Neural crest cell (in vitro differentiated cells): ENCODE measurements at places on chromosomes 2 and 18. TPM values are rescaled to one million over a fixed set of nuclear protein-coding genes. Genes with fewer than 3 reads are reported as not detected.

Gene TMEM178A
- total RNA-seq: 12.0 and 12.3 TPM in 2 replicates

Gene SNTG2
- total RNA-seq: 0.36 and 0.47 TPM in 2 replicates

Gene UPP2
- not detected in 2 replicates for total RNA-seq

GRCh38 chr2:216335252-216335651 lies 37.0 kb downstream of the MARCHF4 start:
- H3K27ac ChIP-seq: no peak overlapping the region
- H3K4me3 ChIP-seq: no peak overlapping the region
- DNase-seq: no peak
- H3K36me3 ChIP-seq: no peaks in the 10 kb centered on the region

DNA sequence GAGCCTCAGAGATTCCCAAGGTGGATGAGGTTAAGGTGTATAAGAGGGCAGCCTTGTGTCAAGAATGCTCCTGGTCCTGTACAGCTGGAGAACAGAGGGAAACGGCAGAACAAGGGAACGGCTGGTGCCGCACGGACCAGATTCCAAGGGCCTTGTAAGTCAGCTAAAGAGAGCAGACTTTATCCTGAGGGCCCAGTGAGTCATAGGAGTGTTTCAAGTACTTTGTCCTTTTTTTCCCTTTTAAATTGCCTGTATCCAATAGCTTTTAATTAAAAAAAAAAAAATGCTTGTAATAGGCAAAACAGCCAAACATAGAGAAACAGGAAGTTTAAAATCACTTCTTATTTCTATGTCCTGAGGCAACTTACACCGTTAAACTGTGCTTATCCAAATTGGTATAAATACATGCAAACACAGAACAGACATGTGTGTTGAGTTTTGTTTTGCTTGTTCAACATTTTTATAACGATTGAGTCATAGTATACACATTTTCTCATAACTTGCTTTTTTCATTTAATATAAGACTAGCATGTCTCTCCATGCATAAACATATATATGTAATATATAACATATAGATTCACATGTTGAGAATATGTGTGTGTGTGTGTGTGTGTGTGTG lies 42.1 kb upstream of the EVA1A start:
- no peaks in the 10 kb centered on the region for H3K27me3 ChIP-seq
- no peak for DNase-seq
- H3K27ac ChIP-seq: no peak overlapping the region
- no peak overlapping the region for H3K4me3 ChIP-seq

Gene FAM237A
- total RNA-seq: not detected in 2 replicates

DNA sequence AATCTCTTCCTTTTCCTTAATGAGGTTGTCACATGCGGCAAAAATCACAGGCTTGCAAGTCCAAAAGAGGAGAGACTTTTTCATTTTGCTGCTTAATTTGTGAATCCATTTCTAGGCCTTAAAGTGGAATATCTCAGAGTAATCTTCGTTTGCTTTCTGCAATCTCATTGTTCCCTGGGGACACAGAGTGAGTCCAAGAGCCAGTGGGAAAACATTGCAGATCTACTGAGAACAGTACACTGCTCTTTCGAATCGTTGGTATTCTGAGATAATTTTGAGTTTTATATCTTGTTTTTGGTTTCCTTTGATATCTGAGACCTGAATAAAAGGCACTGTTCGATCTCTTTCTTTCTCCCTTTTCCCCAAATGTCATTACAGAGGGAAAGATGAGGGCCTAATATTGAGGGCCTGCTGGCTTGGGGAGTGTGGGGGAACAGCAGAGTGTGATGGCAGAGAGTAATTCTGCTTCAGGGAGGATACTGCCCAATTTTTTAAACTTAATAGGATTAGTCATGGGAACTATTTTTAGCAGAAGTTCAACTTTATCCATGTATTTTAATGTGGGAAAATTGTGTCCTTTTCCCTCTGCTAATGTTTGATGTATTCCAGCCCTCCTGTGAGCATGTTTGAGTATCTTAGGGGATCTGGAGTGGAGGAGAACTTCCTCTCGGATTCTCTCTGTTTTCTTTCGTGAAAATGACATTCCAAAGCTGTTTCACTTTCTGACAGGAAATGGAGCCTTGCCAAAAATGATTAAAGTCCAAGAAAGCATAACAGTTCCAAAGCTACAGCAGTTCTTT lies 418.2 kb upstream of the ZEB2 start:
- H3K27ac ChIP-seq: peak overlapping the region; percentile 86
- H3K4me1 ChIP-seq: peaks cover 54% of the 10 kb centered on the region
- H3K4me3 ChIP-seq: no peak overlapping the region

- no peak for DNase-seq
- no peaks in the 10 kb centered on the region for H3K27me3 ChIP-seq
- peaks cover 13% of the 10 kb centered on the region for H3K4me1 ChIP-seq
- no peak overlapping the region for H3K4me3 ChIP-seq
- H3K36me3 ChIP-seq: peaks cover 7% of the 10 kb centered on the region
- peak overlapping the region; percentile 46 for H3K27ac ChIP-seq
Observed at GRCh38 chr2:24886691-24887304, 33.2 kb downstream of the ADCY3 start.

- no peak overlapping the region for H3K27ac ChIP-seq
- no peaks in the 10 kb centered on the region for H3K36me3 ChIP-seq
- no peak for DNase-seq
- peaks cover 38% of the 10 kb centered on the region for H3K4me1 ChIP-seq
Observed at GRCh38 chr18:65749841-65750240, 971 bp upstream of the CDH7 start.

- H3K36me3 ChIP-seq: no peaks in the 10 kb centered on the region
- no peak overlapping the region for H3K4me3 ChIP-seq
- H3K4me1 ChIP-seq: no peaks in the 10 kb centered on the region
- H3K27ac ChIP-seq: no peak overlapping the region
Observed at GRCh38 chr18:38019292-38019691, 453.7 kb upstream of the CELF4 start.

GRCh38 chr2:160267022-160267421 lies 67.0 kb upstream of the ITGB6 start:
- H3K4me3 ChIP-seq: no peak overlapping the region
- no peaks in the 10 kb centered on the region for H3K27me3 ChIP-seq
- peaks cover 18% of the 10 kb centered on the region for H3K4me1 ChIP-seq
- DNase-seq: no peak
- no peaks in the 10 kb centered on the region for H3K36me3 ChIP-seq

Gene C2orf68
- total RNA-seq: 50.4 and 53.7 TPM in 2 replicates

- no peak for DNase-seq
- H3K27me3 ChIP-seq: peaks cover 12% of the 10 kb centered on the region
- peaks cover 10% of the 10 kb centered on the region for H3K4me1 ChIP-seq
- no peak overlapping the region for H3K27ac ChIP-seq
- no peaks in the 10 kb centered on the region for H3K36me3 ChIP-seq
Observed at GRCh38 chr2:175478096-175478768, 296.7 kb upstream of the ATP5MC3 start.

Gene CFAP53
- 0.54 and 0.84 TPM in 2 replicates for total RNA-seq

DNA sequence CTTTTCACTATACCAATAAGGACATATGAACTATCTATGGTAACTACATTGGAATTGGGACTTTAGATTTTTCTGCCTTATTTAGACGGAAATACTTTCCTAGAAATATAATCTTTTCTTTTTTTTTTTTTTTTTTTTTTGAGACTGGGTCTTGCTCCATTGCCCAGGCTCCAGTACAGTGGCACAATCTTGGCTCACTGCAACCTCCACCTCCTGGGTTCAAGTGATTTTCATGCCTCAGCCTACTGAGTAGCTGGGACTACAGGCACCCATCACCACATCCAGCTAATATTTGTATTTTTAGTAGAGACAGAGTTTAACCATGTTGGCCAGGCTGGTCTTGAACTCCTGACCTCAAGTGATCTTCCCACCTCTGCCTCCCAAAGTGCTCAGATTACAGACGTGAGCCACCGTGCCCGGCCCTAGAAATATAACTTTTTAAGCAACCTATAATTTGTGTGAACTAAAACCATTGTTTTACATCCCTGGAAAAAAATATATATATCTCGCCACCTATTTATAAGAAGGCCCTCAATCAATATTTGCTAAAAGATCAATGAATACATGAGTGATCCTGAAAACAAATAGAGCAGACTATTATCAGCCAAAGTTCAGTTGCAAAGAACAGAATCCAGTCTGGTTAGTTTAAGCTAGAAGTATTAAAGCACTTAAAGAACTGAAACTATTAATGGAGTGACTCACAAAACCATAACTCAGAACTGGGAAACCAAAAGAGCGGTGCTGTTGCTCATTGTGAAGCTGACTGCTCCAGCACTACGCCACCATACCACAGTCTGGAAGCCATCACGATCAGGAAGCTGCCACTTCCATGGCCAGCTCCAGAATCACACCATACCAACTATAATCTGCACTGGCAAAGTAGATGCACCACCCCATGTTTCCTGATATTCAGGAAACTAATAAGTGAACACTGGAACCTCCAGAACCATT lies 8.4 kb upstream of the HNRNPLL start:
- no peaks in the 10 kb centered on the region for H3K27me3 ChIP-seq
- no peak for DNase-seq
- no peak overlapping the region for H3K4me3 ChIP-seq
- H3K27ac ChIP-seq: no peak overlapping the region
- peaks cover 4% of the 10 kb centered on the region for H3K4me1 ChIP-seq

DNA sequence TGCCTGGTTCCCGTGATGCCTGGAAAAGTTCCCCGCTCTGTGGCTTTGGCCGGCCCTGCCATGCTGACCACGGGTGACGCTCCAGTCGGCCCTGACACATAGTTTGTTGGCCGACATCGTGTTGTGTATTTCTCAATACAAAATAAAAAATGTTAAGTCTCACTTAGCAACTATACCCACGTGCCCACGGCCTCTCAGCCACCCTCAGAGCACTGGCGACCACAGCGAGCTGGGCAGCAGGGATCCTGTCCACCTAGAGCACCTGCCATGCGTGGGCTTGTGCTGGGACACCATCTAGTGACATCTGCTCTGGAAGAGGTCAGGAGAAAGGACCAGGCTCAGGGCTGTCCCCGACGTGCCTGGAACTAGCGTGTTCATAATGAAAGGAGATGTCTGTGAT lies 261.7 kb downstream of the HDAC4 start:
- H3K36me3 ChIP-seq: peaks cover 23% of the 10 kb centered on the region
- H3K27me3 ChIP-seq: no peaks in the 10 kb centered on the region
- H3K27ac ChIP-seq: peak overlapping the region; percentile 28

Gene SPDYA
- 1.1 and 1.3 TPM in 2 replicates for total RNA-seq

- peaks cover 6% of the 10 kb centered on the region for H3K36me3 ChIP-seq
- no peaks in the 10 kb centered on the region for H3K27me3 ChIP-seq
- H3K27ac ChIP-seq: no peak overlapping the region
Observed at GRCh38 chr18:80171054-80171872, 62.2 kb downstream of the ADNP2 start.

Gene SERPINB10
- not detected in 2 replicates for total RNA-seq

Gene LAMA3
- total RNA-seq: 0.25 and 0.35 TPM in 2 replicates

DNA sequence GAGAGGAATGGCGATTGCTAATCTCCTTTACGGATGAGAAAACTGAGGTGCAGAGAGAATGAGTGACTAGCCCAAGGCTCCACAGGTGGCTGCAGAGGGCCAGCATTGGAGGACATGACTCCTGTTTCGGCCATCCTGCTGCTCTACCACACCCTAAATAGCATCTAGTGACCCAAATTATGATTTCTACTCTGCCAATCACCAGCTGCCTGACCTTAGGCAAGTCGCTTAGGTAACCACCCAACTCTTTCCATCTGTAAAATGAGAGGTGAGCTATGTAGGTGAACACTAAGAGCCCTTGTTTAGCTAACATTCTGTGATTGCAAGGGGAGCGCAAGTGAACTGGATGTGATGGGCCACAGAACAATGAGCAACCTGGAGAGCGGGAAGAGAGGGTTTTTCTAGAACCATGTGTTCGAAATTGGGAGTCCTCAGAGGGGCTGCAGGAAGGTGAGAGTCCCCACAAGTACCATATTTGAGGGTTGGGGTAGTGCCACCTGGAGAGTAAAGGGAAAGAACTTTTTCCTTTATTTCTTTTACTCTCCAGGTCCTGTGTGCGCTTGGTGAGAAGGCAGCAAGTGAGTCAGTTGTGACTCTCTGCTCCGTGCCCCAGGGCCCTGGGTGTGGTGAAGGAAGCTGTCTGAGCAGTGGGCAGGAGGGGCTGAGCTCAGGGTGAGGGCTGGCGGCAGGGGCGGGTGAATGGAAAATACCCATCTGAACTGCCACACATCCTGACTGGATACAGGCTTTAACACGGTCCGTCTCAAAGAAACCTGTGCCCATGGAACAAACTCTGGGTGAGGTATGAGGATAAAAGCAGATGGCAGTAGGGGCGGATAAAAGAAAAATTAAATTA lies 2.4 kb downstream of the CYP27C1 start:
- H3K4me1 ChIP-seq: peaks cover 22% of the 10 kb centered on the region
- H3K36me3 ChIP-seq: peaks cover 7% of the 10 kb centered on the region
- peaks cover 8% of the 10 kb centered on the region for H3K27me3 ChIP-seq
- no peak overlapping the region for H3K27ac ChIP-seq
- no peak for DNase-seq

GRCh38 chr2:56474412-56475158 lies 290.8 kb downstream of the CCDC85A start:
- H3K27me3 ChIP-seq: peaks cover 22% of the 10 kb centered on the region
- H3K36me3 ChIP-seq: no peaks in the 10 kb centered on the region
- no peak overlapping the region for H3K4me3 ChIP-seq
- no peak for DNase-seq

Gene GAREM1
- total RNA-seq: 11.0 and 12.3 TPM in 2 replicates

GRCh38 chr18:59870623-59871130 lies 29.1 kb upstream of the PMAIP1 start:
- H3K27ac ChIP-seq: no peak overlapping the region
- DNase-seq: no peak
- H3K4me1 ChIP-seq: no peaks in the 10 kb centered on the region
- peaks cover 25% of the 10 kb centered on the region for H3K27me3 ChIP-seq
- no peak overlapping the region for H3K4me3 ChIP-seq
- no peaks in the 10 kb centered on the region for H3K36me3 ChIP-seq

Gene GYPC
- 84.4 and 89.4 TPM in 2 replicates for total RNA-seq

GRCh38 chr2:28209864-28210263 lies 182.8 kb upstream of the FOSL2 start:
- H3K27ac ChIP-seq: no peak overlapping the region
- DNase-seq: no peak
- no peak overlapping the region for H3K4me3 ChIP-seq
- no peaks in the 10 kb centered on the region for H3K27me3 ChIP-seq
- no peaks in the 10 kb centered on the region for H3K4me1 ChIP-seq

Gene CYP26B1
- total RNA-seq: 15.4 and 16.4 TPM in 2 replicates

Gene MDH1B
- 2.0 and 4.6 TPM in 2 replicates for total RNA-seq

Gene SLC9A4
- total RNA-seq: not detected in 2 replicates

DNA sequence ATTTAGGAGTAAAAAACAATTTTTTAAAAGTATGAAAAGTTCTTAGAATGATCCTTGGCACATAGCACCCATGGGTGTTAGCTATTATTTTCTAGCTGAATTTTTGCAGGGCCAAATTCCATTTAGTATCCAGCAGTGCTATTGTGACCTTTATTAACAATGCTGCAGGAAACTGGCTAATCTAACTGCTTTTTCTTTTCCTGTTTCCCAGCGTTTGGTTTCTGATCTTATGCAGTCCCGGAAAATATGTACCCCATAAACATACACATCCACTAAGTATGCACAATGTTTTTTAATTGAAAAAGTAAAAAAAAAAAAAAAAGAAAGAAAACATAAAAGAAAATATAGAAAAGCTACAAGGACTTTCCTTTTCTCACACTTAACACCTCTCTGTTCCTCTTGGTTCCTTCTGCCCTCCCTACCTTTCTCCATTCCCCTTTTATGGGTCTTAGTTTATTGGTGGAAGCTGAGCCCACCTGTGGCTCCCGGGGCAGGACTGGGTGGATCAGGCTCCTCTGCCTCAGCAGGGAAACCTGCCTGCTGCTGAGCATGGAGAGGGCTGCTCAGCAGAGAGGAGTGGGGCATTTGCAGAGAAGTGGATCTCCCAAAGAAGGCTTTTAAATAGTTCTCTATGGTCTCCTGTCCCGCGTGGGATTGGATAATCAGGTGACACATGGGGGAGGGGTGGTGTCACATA lies 9.3 kb upstream of the SLC16A14 start:
- no peak overlapping the region for H3K4me3 ChIP-seq
- no peaks in the 10 kb centered on the region for H3K36me3 ChIP-seq
- DNase-seq: no peak

Gene ORC2
- total RNA-seq: 30.9 and 40.3 TPM in 2 replicates
